ENCODE measurements at places on chromosomes 16 and 17.

- no peak for DNase-seq
Observed at GRCh38 chr17:77237232-77238008, 96.7 kb downstream of the SEC14L1 start.

GRCh38 chr17:44672479-44673093, 16.3 kb downstream of the MEIOC start:
- DNase-seq = no peak

DNA sequence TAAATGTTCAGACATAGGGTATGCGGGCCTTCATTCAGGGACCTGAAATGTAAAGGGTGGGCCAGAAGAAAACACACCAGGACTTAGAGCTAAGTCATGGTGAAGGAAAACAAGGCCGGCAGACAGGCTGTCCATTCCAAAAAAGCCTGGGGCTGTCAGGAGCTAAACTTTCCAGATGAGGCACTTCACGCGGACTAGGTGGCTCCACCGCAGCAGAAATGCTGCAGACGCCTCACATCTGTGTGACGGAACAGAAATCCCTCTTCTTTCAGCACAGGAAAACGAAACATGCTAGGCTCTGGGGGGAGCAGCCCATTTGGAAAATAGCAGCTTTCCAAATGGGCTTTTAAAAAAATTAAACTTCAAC, 88.7 kb downstream of the HS3ST3A1 start:
- no peak for DNase-seq

DNA sequence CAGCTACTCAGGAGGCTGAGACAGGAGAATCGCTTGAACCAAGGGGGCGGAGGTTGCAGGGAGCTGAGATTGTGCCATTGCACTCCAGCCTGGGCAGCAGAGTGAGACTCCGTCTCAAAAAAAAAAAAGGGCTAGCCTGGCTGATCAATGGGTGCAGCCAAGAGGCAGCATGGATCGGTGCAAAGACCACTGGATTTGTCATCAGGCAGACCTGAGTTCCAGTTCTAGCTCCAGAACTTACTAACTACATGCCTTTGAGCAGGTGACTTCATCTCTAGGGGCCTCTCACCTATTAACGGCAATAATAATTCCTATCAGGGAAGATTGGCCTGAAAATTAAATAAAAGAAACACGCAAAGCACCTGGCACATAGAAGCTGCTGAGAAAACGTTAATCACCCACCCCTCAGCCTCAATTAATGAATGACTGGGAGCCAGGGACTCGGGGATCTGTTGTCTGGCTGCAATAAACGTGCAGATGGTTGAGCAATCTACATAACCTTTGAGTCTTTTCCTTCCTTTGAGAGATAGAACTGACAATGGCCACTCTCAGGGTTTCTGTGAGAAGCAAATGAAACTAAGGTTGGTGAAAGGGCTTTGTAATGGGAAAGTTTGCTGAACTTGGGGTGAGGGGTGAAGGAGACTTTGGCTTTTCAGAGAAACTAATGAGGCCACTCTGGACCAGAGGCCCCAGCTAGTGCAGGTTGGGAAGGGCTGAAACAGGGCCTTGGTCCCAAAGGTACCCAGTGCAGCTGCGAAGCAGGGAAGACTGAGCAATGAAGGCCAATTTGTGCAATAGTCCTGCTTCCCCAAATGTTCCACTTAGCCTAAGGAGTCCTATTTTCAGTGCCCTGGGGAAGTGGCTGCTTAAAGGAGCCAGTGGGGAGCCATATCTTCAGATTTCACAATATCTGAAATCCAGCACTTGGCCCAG, 7.6 kb downstream of the SEZ6L2 start:
- DNase-seq = no peak

DNA sequence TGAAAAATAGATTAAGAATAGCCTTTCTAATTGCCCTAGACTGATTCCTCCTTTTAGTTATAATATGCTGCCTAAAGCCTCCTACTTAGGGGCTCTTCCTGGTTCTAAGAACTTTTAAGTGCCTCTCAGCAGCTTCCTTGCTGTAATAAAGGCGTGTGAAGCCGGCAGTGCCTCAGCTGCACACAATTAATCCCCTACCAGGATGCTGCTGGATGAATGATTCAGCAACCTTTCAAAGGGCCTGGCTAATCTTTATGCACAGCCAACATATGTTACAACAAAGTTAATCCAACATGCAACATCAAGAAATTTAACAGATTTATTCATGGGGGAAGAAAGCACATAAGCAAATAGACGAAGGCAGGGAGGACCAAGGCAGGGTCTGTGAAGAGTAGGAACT, 145.2 kb downstream of the PMP22 start:
- DNase-seq = no peak
